Transverse colon (tissue), 4 donors: ENCODE measurements at places on chromosomes 1 and 21.
A peak's percentile ranks its signal among the peaks of the same experiment; 100 is the strongest.

GRCh38 chr1:80776266-80776665, 1024.5 kb upstream of the ADGRL2 start:
- DNase-seq = no peak

- no peak for DNase-seq
These were observed 73.9 kb upstream of the TNFSF4 start for GRCh38 chr1:173280899-173281660.

DNA sequence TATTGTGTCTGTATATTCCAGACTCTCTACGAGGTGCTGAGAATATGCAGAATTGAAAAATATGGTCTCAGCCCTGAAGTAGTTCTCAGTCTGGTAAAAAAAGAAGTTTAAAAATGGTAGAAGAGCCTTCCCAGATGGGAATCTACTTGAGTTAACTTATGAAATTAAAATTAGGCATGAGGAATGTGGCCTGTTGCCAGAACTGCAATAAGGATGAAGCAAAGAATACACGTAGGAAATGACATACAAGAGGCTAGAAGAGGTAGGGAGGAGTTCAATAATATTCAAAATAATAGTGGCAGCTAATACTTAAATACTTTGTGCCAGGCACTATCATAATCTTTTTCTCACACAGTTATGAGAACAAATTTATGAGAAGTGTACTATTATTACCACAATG, 6.3 kb downstream of the ASPM start:
- no peak for DNase-seq

DNA sequence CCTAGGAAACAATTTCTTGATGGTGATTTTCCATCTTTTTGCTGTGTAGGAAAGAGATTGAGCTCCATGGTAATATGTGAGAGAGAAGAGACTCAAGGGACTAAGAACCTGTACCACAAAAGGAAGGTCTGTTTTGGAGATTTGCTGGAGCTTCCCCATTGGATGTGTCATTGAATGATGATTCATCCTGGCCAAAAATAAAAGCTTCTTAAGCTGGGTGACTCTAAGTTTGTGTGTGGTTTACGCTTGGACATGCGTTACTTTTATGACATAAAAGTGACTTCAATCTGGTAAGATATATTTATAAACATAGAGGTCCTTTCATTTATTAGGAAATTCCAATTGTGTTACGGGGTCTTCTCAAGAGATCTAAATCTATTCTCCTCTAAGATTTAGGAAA, 17.4 kb upstream of the IL19 start:
- DNase-seq = no peak

DNA sequence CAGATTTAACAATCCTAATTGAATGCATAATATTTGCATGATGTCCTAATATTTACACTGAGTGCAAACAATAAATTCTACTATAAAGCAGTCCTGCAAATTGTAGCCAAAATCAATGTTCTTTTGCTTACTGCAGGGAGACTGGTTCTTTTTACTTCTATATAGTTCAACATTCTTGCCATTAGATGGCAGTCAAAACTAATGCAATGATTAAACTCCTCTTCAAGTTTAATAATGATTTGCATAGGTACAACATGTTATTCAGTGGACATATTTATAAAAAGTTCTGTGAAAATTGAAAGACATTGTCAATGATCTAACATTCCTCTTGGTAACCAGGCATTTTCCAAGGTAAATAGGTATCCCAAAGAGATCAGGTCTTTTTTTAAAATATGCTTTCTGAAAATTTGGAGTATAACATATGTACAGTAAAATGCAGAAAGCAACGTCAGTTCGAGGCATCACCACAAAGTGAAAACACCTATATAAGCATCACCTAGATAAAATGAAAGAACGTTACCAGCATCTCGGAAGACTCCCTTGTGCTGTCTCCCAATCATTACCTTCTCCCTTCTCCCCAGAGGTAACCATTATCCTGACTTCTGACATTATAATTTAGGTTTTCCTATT, 9.8 kb upstream of the FNBP1L start:
- no peak for DNase-seq

DNA sequence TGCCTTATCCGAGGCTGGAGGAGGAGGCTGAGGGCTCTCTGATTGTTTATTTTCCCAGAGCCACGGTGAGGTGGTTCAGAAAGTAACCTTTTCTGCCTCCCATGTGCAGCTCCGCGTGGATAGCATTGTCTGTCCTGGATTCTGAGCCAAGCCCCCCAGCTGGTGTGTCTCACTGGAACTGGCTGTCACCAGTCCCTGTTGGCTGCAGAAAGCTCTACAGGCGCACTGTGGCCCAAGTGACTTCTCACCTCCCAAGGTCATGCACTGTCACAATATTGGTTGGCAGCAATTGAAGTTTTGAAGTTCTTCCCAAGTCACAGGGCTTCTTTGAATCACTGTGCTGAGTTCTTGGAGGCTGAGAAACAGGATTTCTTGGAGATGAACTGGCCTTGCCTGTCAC, 8.2 kb downstream of the BMP8A start:
- DNase-seq = peak; percentile 19

GRCh38 chr1:196302981-196303380, 305.3 kb downstream of the KCNT2 start:
- no peak for DNase-seq

DNA sequence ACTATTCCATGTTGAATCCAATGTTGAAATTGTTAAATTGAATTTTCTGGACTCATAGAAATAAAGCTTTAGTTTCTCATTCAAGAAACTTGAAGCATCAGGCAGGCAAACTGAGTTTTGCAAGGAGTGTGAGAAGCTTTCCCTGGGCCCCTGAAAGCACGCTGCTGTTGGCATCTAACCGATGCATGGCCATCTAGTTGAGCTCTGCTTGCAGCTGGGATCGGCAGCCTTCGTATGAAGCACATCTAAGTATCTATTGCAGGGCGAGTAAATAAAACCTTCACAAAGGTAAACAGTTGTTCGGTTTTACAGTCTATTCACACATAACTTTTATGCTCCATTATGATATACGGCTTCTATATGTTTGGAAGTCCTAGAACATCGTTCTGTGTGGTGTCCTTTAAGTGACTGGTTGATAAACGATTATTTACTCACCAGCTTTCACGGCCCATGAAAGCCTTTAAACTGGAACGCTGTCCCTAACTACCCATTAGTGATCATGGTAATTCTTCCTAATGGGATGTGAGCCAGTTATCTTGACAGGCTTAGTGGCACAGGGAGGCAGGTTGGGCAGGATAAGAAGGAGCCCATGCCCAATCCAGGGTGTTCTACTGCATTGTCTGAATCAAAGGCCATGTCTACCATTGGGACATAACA, 71.7 kb downstream of the SEC16B start:
- DNase-seq = peak; percentile 62

- no peak for DNase-seq
These were observed 1.6 kb downstream of the CD53 start for GRCh38 chr1:110874324-110875215.

GRCh38 chr1:205069371-205070125, 14.7 kb downstream of the TMEM81 start:
- DNase-seq = no peak

- no peak for DNase-seq
These were observed 37.7 kb downstream of the KCNN3 start for GRCh38 chr1:154832384-154832783.

DNA sequence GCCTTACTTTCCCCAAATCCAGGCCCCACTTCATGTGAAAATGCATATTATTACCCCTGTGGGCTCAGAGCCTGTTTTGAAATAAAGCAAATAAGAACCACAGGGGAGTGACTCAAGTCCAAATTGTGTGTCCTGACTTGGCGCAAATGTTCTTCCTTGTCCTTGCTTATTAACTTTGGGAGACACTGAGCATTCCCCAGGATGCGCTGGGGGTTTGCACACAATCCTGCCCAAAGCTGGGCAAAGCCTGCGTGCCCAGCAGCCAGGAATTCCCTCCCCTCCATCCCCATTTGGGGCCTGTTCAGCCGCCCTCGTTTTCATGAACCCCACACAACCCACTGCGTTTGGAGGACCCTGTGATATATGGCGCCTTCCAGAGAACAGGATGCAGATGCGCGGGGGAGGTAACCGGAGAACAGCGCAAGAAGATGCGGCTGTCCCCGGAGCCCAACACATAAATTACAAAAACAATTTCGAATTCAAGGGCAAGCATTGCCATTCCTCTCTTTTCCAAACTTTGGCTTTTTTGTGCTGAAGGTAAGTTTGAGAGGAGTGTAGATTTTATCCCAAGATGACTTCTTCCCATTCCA, 42.4 kb upstream of the CLDN14 start:
- no peak for DNase-seq

- no peak for DNase-seq
These were observed 7.6 kb downstream of the BARHL2 start for GRCh38 chr1:90709535-90709934.

DNA sequence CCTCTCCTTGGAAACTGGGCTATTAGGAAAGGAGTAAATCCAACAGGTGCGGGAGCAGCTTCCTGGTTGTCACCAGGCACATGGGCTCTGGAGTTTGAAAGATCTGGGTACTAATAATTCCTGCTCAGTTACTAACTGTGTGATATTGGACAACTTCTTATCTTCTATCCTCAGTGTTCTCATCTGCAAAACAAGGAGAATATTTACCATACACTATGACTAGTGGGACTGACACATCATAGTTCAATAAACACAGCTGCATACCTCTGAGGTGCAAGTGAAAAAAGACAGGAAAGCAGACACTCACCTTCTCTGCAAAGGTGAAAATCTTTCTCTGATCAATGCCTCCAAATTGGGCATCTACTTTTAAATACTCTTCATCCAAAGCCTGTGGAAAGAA, 19.7 kb downstream of the YARS1 start:
- no peak for DNase-seq

- DNase-seq = no peak
These were observed 67.3 kb downstream of the GPR161 start for GRCh38 chr1:168069384-168069783.

DNA sequence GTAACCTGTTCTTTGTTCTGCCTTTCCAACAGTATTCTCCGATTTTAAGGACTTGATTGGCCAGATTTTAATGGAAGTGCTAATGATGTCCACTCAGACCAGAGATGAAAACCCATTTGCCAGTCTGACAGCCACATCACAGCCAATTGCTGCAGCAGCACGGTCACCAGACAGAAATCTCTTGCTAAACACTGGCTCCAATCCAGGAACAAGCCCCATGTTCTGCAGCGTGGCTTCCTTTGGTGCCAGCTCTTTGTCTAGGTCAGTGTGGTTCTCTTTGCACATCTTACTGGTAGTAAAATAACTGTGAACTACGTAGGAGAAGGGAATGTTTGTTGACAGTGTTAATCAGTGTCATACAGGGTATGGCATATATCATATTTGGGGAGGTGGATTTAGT, 72.7 kb downstream of the UBE4B start:
- peak; percentile 64 for DNase-seq

GRCh38 chr1:172450524-172450885, 6.6 kb upstream of the PIGC start:
- DNase-seq = peak; percentile 20

- DNase-seq = no peak
These were observed 350.5 kb downstream of the MATN1 start for GRCh38 chr1:30372792-30373433.

DNA sequence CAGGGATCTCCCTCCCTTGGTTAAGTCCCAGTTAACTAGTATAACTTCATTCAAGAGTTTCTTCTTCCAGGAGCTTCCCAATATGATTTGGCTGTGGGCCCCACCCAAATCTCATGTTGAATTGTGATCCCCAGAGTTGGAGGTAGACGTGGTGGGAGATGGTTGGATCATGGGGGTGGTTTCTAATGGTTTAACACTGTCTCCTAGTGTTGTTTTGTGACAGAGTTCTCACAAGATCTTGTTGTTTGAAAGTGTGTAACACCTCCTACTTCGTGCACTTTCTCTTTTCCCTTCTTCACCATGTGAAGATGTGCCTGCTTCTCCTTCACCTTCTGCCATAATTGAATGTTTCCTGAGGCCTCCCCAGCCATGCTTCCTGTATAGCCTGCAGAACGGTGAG, 251.8 kb upstream of the FGGY start:
- DNase-seq = no peak

- no peak for DNase-seq
These were observed 273.4 kb downstream of the VAV3 start for GRCh38 chr1:107691540-107691939.

- DNase-seq = no peak
These were observed 123.1 kb downstream of the MATN1 start for GRCh38 chr1:30600258-30600657.

GRCh38 chr1:33725556-33726160, 138.2 kb upstream of the HMGB4 start:
- no peak for DNase-seq

- DNase-seq = no peak
These were observed 10.5 kb upstream of the IRF2BP2 start for GRCh38 chr1:234620272-234621126.

- no peak for DNase-seq
These were observed 131.6 kb downstream of the LHX8 start for GRCh38 chr1:75265792-75266191.

GRCh38 chr1:206944703-206945102, 1.6 kb downstream of the PIGR start:
- no peak for DNase-seq

GRCh38 chr1:167582722-167583121, 29.2 kb upstream of the CREG1 start:
- DNase-seq = no peak

GRCh38 chr1:243748706-243749283, 101.2 kb downstream of the AKT3 start:
- DNase-seq = no peak

- no peak for DNase-seq
These were observed 9.7 kb downstream of the PTGS2 start for GRCh38 chr1:186670297-186671135.

- DNase-seq = no peak
These were observed 66.3 kb upstream of the FGGY start for GRCh38 chr1:59230622-59231021.

GRCh38 chr1:22454476-22455056, 2.9 kb downstream of the ZBTB40 start:
- DNase-seq = no peak

GRCh38 chr1:109634771-109635750, 15.4 kb downstream of the AMPD2 start:
- DNase-seq = no peak

DNA sequence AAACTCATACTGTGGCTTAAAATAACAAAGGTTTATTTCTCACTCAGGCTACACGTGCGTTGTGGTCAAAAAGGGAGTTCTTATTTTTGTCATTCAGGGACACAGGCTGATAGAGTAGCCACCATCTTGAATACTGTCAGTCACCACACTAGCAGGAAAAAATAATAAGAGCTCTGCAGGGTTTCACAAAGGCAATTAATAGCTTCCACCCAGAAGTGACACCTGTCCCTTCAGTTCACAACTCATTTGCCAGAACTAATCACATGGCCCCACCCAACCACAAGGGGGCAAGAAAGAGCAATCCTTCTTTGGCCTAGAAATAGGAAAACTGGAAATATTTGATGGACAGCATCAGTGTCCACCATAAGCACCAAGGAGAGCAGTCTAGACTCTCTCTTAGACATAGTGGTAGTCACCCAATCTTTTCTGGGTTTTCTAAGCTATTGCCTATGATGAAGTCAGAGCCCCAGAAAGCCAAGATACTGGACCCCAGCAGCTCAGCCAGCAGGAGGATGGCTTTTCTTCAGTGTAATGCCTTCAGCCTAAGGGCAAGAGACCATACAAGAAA, 8.2 kb downstream of the HAPLN2 start:
- peak; percentile 36 for DNase-seq

- DNase-seq = no peak
These were observed 15.0 kb upstream of the F5 start for GRCh38 chr1:169601096-169601881.
